ENCODE measurements at places on chromosomes 2 and 18. TPM values are rescaled to one million over a fixed set of nuclear protein-coding genes. Genes with fewer than 3 reads are reported as not detected.

- H3K4me3 ChIP-seq, result no peak overlapping the region
- peaks cover under 1% of the 10 kb centered on the region for H3K4me1 ChIP-seq
- H3K27me3 ChIP-seq, result peaks cover 7% of the 10 kb centered on the region
- H3K27ac ChIP-seq, result no peak overlapping the region
- no peaks in the 10 kb centered on the region for H3K36me3 ChIP-seq
Observed at GRCh38 chr2:215722986-215723630, 287.2 kb upstream of the FN1 start.

The ACADL gene
- total RNA-seq, result not detected

GRCh38 chr2:14125624-14126293 lies 506.8 kb upstream of the LRATD1 start:
- no peaks in the 10 kb centered on the region for H3K27me3 ChIP-seq
- DNase-seq, result no peak
- no peak overlapping the region for H3K27ac ChIP-seq
- H3K4me1 ChIP-seq, result no peaks in the 10 kb centered on the region

GRCh38 chr18:9542924-9543323 lies 67.6 kb downstream of the RALBP1 start:
- no peaks in the 10 kb centered on the region for H3K27me3 ChIP-seq
- H3K27ac ChIP-seq, result no peak overlapping the region
- peaks cover 7% of the 10 kb centered on the region for H3K36me3 ChIP-seq

- H3K27me3 ChIP-seq, result no peaks in the 10 kb centered on the region
- H3K27ac ChIP-seq, result no peak overlapping the region
- no peak for DNase-seq
- no peaks in the 10 kb centered on the region for H3K4me1 ChIP-seq
Observed at GRCh38 chr2:179555691-179556283, 291.2 kb upstream of the SESTD1 start.

DNA sequence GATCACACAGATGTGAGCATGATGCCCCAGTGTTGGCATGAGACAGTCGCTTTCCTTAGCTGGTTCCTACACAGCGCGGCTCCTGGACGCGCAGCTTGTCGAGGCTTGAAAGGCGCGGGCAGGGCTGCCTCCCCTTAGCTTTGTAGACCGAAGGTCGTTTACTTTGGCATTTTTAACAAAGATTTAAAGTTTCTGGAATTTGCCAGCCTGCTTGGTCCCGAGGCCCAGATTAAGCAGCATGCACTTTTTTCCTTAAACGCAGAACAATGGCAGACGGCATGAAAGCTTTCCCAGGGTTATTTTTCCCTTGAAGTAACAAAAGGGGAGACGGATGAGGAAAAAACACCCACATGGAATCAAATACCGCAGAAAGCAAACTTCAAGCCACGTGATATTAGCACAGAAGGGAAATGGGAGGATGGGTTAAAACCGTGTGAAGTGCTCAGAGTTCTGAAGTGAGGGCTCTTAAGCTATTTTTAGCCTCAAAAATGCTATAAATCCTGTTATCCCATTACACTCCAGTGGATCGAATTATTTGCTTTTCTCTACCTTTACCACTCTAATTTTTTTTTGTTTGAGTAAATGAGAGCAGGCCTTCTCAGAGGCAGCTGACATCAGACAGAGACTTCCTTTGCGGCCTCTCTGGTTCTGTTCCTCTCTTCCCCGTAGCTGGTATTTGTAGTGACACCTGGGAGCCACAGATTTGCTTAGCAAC lies 55.7 kb downstream of the NPAS2 start:
- no peaks in the 10 kb centered on the region for H3K27me3 ChIP-seq
- no peak overlapping the region for H3K4me3 ChIP-seq
- H3K4me1 ChIP-seq, result peaks cover 8% of the 10 kb centered on the region
- no peaks in the 10 kb centered on the region for H3K36me3 ChIP-seq
- no peak for DNase-seq

The SLC9A4 gene
- total RNA-seq, result 0.07 TPM

GRCh38 chr18:75800331-75800648 lies 372.8 kb upstream of the SMIM21 start:
- no peak overlapping the region for H3K4me3 ChIP-seq
- peaks cover 7% of the 10 kb centered on the region for H3K27me3 ChIP-seq
- no peaks in the 10 kb centered on the region for H3K4me1 ChIP-seq
- DNase-seq, result no peak
- H3K36me3 ChIP-seq, result no peaks in the 10 kb centered on the region

DNA sequence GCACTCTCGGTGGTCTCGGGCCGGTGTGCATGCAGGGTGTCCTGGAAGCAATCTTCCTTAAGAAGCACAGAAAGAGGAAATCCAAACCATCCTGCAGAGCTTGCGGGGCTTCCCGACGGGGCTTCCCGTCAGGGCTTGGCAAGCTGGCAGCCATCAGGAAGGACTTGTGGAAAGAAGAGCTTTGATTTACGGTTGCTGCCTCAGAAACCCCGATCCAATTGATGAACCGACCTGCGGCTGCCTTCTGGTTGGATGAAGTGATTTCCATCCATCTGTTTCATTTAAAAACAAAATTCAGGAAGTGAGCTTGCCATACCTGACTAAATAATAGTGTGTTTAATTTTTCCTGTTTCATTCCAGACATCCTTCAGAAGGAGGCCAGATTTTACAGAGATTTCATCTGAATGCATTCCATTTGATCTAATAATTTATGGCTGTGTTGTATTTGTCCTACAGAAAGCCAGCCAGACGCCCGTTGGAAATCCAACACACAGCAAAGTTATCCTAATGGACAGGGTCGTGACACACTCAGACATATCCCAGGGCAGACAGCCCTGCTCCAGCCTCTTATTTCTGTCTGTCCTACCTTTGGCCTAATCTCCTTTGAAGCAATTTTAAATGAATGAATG lies 141.3 kb downstream of the SEPTIN10 start:
- H3K27ac ChIP-seq, result no peak overlapping the region
- DNase-seq, result no peak
- H3K4me1 ChIP-seq, result peaks cover 2% of the 10 kb centered on the region
- no peak overlapping the region for H3K4me3 ChIP-seq

DNA sequence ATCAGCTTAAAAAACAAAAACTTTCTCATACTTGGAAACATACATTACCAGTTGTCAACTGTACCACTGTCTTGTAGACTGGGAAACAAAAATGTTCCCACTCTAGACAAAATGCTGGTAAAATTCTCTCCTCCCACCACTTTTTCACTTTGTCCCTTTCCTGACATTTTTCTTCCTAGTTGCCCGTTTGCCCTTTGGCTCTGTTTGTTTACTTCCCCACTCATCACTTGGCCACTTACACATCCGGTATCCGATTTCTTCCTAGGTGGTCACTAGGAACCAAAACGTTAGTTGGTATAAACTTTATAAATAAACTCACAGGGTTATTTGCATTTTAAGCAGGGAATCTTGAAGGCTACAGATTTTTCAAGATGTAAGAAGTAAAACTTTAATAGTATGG lies 84.9 kb downstream of the METTL4 start:
- no peak overlapping the region for H3K4me3 ChIP-seq
- H3K27ac ChIP-seq, result no peak overlapping the region
- peaks cover 17% of the 10 kb centered on the region for H3K27me3 ChIP-seq
- H3K36me3 ChIP-seq, result no peaks in the 10 kb centered on the region

GRCh38 chr2:43111788-43112554 lies 114.4 kb downstream of the ZFP36L2 start:
- H3K4me3 ChIP-seq, result no peak overlapping the region
- H3K36me3 ChIP-seq, result no peaks in the 10 kb centered on the region
- no peak overlapping the region for H3K27ac ChIP-seq
- H3K4me1 ChIP-seq, result peaks cover 9% of the 10 kb centered on the region
- no peak for DNase-seq
- no peaks in the 10 kb centered on the region for H3K27me3 ChIP-seq

DNA sequence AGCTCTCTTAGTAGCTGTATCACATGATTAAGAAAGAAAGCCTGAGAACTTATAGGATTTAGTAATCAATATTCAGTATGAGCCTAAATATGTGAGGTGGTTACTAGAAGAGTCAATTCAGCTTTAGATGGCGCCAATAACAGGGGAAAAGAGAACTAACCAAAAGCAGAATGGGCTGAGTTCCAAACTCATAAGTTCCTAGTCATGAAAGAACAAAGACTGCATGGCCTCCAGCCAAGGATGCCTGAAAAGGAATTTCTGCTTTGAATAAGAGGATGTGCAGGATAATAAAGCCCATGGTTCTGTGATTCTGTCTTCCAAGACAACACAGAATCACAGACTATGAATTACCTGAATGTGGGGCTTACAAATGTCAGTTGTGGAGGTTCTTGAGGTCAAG lies 196.5 kb downstream of the SATB2 start:
- DNase-seq, result no peak
- H3K4me1 ChIP-seq, result no peaks in the 10 kb centered on the region
- no peaks in the 10 kb centered on the region for H3K27me3 ChIP-seq
- H3K4me3 ChIP-seq, result no peak overlapping the region
- H3K27ac ChIP-seq, result no peak overlapping the region

Measured in activated CD8-positive, alpha-beta T cell treated with anti-CD3 and anti-CD28 coated beads for 36 hours (primary cell).